Ovary (tissue), 10 donors: ENCODE measurements at places on chromosomes 6 and 20. TPM values are rescaled to one million over a fixed set of nuclear protein-coding genes. Genes with fewer than 3 reads are reported as not detected.

The BPIFB4 gene
- total RNA-seq = not detected

GRCh38 chr6:32764048-32764447, 716 bp upstream of the HLA-DQB2 start:
- DNase-seq = no peak
- H3K27ac ChIP-seq = no peak overlapping the region
- no peaks in the 10 kb centered on the region for H3K27me3 ChIP-seq
- H3K4me1 ChIP-seq = no peaks in the 10 kb centered on the region
- no peak overlapping the region for H3K4me3 ChIP-seq

DNA sequence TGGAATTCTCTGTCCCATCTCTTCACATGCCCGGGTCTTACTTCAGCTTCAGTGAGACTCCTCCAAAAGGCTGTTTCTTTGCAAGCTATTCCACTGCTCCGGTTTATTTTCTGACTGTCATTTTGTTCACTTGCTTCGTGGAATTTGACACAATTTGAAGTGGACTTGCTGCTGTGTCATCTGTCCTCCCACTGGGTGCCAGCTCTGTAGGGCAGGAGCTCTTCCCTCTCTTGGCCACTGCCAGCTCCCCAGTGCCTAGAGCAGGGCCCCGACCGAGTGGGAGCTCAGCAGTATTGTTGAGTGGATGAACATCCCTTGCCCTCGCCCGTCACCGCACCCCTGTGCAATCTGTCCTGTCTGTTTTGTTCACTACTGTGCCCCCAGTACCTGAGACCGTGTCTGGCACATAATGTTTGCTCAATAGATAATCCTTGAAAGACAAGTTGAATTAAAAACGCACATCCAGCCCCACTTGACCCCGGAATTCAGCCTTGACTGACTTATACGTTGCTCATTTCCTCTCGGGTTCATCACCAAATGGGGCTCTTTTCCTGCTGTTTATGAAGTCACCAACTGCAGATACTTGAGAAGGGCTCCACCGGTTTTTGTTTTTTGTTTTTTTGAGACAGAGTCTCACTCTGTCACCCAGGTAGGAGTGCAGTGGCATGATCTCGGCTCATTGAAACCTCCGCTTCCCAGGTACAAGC, 170.3 kb upstream of the KCNG1 start:
- no peak overlapping the region for H3K27ac ChIP-seq
- DNase-seq = no peak
- H3K27me3 ChIP-seq = no peaks in the 10 kb centered on the region
- peaks cover 4% of the 10 kb centered on the region for H3K4me1 ChIP-seq

DNA sequence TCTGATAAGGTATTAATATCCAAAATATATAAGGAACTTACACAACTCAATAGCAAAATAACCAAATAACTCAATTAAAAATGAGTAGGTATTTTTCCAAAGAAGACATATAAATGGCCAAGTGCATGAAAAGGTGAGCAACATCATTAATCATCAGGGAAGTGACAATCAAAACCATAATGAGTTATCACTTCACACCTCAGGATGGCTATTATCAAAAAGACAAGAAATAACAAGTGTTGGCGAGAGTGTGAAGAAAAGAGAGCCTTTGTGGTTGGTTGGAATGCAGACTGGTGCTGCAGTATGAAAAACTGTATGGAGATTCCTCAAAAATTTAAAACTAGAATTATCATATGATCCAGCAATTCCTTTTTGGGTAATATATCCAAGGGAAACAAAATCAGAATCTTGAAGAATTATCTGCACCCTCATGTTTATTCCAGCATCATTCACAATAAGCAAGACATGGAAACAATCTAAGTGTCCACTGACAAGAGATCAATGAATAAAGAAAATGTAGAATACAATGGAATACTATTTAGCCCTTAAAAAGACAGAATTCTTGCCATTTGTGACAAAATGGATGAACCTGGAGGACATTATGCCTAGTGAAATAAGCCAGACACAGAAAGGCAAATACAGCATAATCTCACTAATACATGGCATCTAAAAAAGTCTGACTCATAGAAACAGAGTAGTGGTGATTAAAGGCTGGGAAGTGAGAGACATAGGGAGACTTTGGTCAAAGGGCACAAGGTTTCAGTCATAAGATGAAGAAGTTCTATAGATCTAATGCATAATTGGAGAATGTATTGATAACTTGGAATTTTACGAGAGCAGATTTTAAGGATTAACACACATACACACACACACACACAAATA, 175.6 kb downstream of the FOXA2 start:
- no peak overlapping the region for H3K27ac ChIP-seq
- no peak overlapping the region for H3K4me3 ChIP-seq
- DNase-seq = no peak
- H3K4me1 ChIP-seq = no peaks in the 10 kb centered on the region

- no peaks in the 10 kb centered on the region for H3K36me3 ChIP-seq
- no peaks in the 10 kb centered on the region for H3K27me3 ChIP-seq
- H3K4me1 ChIP-seq = peaks cover 2% of the 10 kb centered on the region
- no peak overlapping the region for H3K4me3 ChIP-seq
Measured at GRCh38 chr6:130945401-130945919, 117.6 kb downstream of the EPB41L2 start.

The LZTS3 gene
- total RNA-seq = 16.6 TPM
